ENCODE measurements at places on chromosomes 5 and 9. TPM values are rescaled to one million over a fixed set of nuclear protein-coding genes. Genes with fewer than 3 reads are reported as not detected.
A peak's percentile ranks its signal among the peaks of the same experiment; 100 is the strongest.

The ARID3C gene
- total RNA-seq, result not detected

DNA sequence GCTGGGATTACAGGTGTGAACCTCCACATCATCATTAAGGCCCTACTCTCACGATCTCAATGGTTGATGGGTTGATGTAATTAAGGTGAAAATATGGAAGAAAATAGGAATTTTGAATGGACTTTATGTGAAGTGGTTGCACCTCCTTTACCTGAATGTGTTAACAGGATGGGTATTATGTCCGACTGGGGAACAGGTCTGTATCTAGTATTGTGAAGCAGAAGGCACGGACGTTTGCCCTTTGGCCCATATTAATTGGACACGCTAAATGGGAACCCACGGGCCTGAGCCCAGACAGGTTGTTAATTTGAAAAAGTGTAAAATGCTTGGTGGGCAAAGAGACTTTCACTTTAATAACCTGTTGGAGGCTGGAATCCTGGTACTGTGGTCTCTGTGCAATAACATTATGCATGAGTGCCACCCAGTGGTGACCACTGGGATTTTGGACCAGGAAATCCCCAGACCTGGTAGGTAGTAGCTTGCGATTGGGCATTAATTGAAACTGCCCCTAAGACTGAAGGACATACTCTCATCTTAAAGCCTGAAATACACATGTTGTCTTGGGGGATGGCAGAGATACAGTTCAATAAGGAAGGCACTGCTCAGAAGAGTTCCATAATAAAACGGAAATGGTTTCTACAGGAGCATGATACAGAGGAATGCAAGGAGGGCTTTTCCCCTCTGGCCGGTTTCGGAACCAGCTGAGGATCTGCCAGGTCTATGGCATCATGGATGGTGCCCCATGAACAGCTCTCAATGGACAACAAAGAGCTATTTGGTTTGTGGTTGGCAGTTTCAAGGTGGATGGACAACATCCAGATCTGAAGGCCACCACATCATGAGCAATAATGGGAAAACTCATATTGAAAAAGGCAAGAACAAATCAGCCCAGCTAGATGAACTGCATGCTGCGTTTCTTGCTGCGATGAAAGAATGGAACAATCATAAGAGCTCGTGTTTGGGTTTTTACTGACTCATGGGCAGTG is 26.2 kb upstream of the BICD2 start:
- H3K27me3 ChIP-seq, result no peaks in the 10 kb centered on the region
- H3K4me3 ChIP-seq, result no peak overlapping the region

DNA sequence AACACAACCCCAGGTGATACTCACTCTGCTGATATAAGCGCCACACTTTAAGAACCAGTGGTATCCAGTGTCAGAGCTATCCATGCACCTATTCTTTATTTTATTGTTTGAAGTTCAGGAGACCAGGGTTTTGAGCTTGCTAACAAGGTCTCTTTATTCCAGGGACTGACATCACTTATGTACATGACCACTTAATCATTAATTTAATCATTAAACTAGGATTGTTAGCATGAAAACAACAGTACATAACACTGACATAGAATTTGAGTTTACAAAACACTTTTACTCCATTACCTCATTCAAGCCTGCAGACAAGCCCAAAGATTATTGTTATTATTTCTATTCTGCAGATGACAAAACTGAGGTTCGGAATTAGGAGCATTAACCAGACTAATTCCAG is 151.4 kb upstream of the IQGAP2 start:
- H3K27me3 ChIP-seq, result no peaks in the 10 kb centered on the region
- H3K27ac ChIP-seq, result no peak overlapping the region

The CCNH gene
- total RNA-seq, result 20.0 TPM

- H3K4me3 ChIP-seq, result no peak overlapping the region
- no peaks in the 10 kb centered on the region for H3K4me1 ChIP-seq
These were observed 70.8 kb upstream of the CDKN2B start for GRCh38 chr9:22079873-22080341.

The MLANA gene
- not detected for total RNA-seq

The CD72 gene
- 3.1 TPM for total RNA-seq

DNA sequence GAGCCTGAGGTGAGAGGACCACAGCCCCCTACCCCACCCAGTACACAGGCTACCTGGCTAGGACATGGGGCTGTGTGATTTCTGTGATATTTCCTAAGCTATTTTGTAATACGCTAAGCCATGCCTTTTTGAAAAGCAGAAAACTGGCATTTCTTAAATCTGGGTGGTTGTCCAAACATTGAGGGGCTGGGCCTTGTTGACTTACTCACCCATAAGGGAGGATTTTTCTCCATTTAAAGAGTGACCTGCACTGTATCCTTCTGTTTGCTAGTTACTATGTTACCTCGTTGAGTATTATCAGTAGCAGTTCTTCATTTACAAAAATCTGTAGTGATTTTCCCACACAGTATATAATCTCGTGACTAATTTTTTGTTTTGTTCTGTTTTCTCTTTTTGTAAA is 117.5 kb upstream of the OTULINL start:
- H3K27ac ChIP-seq, result no peak overlapping the region
- H3K36me3 ChIP-seq, result peaks cover 3% of the 10 kb centered on the region
- H3K4me3 ChIP-seq, result no peak overlapping the region
- H3K4me1 ChIP-seq, result peaks cover 2% of the 10 kb centered on the region

- peak overlapping the region; percentile 48 for H3K27ac ChIP-seq
- H3K4me1 ChIP-seq, result no peaks in the 10 kb centered on the region
- H3K36me3 ChIP-seq, result no peaks in the 10 kb centered on the region
- DNase-seq, result no peak
- no peaks in the 10 kb centered on the region for H3K27me3 ChIP-seq
These were observed 29.1 kb upstream of the DUSP1 start for GRCh38 chr5:172800088-172800551.

- peaks cover 59% of the 10 kb centered on the region for H3K4me1 ChIP-seq
- no peak overlapping the region for H3K4me3 ChIP-seq
- H3K27ac ChIP-seq, result peak overlapping the region; percentile 64
- no peak for DNase-seq
These were observed 108.5 kb downstream of the NFIB start for GRCh38 chr9:14205463-14205862.

GRCh38 chr5:36447776-36448175 is 146.1 kb upstream of the RANBP3L start:
- H3K4me3 ChIP-seq, result no peak overlapping the region
- no peaks in the 10 kb centered on the region for H3K27me3 ChIP-seq
- H3K36me3 ChIP-seq, result no peaks in the 10 kb centered on the region
- H3K27ac ChIP-seq, result no peak overlapping the region
- H3K4me1 ChIP-seq, result no peaks in the 10 kb centered on the region

The TSLP gene
- total RNA-seq, result not detected

DNA sequence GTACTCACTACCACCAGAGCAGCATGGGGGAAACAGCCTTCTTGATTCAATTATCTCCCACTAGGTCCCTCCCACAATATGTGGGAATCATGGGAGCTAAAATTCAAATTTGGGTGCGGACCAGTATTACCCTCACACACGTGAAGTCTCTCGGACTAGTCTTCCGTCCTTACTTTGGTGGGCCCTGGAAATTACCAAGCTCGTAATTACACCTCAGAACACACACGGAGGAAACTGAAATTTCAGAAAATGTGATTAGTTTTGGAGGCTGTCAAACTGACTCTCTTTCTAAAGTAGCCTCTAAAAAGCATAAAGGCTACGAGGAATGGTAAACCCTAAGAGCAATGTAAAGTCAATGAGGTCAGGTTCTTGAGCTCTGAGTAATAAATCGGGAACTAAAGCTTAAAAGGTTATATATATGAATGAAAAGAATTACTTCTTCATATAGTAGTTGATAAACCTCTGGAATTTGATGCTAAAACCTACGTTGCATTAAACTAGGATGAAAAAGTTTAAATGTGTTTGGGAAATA is 842 bp upstream of the FEM1C start:
- H3K27me3 ChIP-seq, result no peaks in the 10 kb centered on the region
- no peak for DNase-seq
- H3K27ac ChIP-seq, result peak overlapping the region; percentile 31
- no peak overlapping the region for H3K4me3 ChIP-seq
- peaks cover 8% of the 10 kb centered on the region for H3K4me1 ChIP-seq

GRCh38 chr9:12166518-12166917 is 526.7 kb upstream of the TYRP1 start:
- no peaks in the 10 kb centered on the region for H3K4me1 ChIP-seq
- H3K4me3 ChIP-seq, result no peak overlapping the region
- DNase-seq, result no peak
- H3K27ac ChIP-seq, result no peak overlapping the region

GRCh38 chr9:118659011-118659410 is 710.2 kb downstream of the BRINP1 start:
- H3K4me1 ChIP-seq, result no peaks in the 10 kb centered on the region
- no peaks in the 10 kb centered on the region for H3K27me3 ChIP-seq
- no peak overlapping the region for H3K4me3 ChIP-seq
- H3K36me3 ChIP-seq, result no peaks in the 10 kb centered on the region
- DNase-seq, result no peak

The GKAP1 gene
- 5.5 TPM for total RNA-seq

The ARSK gene
- total RNA-seq, result 3.9 TPM

GRCh38 chr9:73079326-73079725 is 72.3 kb upstream of the ANXA1 start:
- no peak overlapping the region for H3K27ac ChIP-seq
- H3K4me3 ChIP-seq, result no peak overlapping the region
- no peaks in the 10 kb centered on the region for H3K4me1 ChIP-seq
- H3K36me3 ChIP-seq, result no peaks in the 10 kb centered on the region

GRCh38 chr9:79551586-79551985 is 20.2 kb upstream of the TLE4 start:
- H3K27me3 ChIP-seq, result no peaks in the 10 kb centered on the region
- no peaks in the 10 kb centered on the region for H3K36me3 ChIP-seq
- no peaks in the 10 kb centered on the region for H3K4me1 ChIP-seq
- DNase-seq, result no peak

The FBXL7 gene
- 0.35 TPM for total RNA-seq

The FCHO2 gene
- 12.5 TPM for total RNA-seq

The DIMT1 gene
- 17.3 TPM for total RNA-seq

- no peak overlapping the region for H3K4me3 ChIP-seq
- no peaks in the 10 kb centered on the region for H3K27me3 ChIP-seq
- DNase-seq, result no peak
- no peaks in the 10 kb centered on the region for H3K4me1 ChIP-seq
- no peak overlapping the region for H3K27ac ChIP-seq
These were observed 78.8 kb upstream of the SPRY4 start for GRCh38 chr5:142403583-142403982.

DNA sequence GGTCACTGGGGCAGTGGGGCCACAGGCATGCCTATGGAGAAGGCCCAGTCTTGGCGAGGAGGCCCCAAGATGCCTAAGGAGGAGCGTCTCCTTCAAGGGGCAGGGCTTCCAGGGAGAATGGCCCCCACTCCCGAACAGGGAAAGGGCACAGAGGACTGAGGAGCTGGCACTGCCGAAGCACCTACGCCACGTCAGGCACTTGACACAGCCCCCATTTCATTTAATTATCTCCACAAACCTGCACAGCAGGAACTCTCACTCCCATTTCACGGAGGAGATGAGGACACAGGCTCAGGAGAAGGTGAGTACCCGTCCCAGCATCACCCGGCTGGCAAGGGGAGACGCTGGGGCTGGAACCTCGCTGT is 26.0 kb downstream of the EGR1 start:
- H3K27me3 ChIP-seq, result no peaks in the 10 kb centered on the region
- no peaks in the 10 kb centered on the region for H3K36me3 ChIP-seq
- no peak overlapping the region for H3K27ac ChIP-seq
- peaks cover 18% of the 10 kb centered on the region for H3K4me1 ChIP-seq
- no peak for DNase-seq
- H3K4me3 ChIP-seq, result no peak overlapping the region

DNA sequence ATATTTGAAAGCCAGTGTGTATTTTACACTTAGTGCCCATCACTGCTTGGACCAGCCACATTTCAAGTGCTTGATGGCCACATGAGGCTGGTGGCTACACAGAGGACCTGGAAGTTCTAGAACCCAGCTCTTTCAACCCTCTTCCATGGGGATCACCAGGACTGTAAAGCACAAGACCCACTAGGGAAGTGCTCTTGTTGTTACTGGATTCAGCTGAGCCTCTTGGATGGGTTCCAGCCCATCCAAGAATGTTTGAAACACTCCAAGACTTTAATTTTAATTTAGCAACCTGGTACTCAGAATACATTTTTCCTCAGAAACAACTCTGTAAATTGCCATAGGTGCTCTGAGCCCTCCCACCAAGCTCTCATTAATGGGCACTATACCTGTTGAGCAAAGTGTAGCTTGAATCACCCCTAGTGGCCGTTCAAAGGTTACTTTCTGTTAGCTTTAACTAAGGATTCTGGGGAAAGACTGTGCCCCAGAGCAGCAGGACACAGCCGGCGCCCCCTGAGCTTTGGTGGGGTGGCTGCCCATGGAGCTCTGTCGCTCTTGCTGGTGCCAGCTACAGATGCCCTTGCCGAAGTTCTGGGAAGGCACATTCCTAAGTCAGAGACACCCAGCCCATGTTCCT is 212.4 kb downstream of the HSD17B3 start:
- H3K27ac ChIP-seq, result no peak overlapping the region
- H3K4me3 ChIP-seq, result no peak overlapping the region
- H3K4me1 ChIP-seq, result no peaks in the 10 kb centered on the region
- H3K36me3 ChIP-seq, result no peaks in the 10 kb centered on the region
- no peaks in the 10 kb centered on the region for H3K27me3 ChIP-seq

The INSL6 gene
- 0.23 TPM for total RNA-seq

DNA sequence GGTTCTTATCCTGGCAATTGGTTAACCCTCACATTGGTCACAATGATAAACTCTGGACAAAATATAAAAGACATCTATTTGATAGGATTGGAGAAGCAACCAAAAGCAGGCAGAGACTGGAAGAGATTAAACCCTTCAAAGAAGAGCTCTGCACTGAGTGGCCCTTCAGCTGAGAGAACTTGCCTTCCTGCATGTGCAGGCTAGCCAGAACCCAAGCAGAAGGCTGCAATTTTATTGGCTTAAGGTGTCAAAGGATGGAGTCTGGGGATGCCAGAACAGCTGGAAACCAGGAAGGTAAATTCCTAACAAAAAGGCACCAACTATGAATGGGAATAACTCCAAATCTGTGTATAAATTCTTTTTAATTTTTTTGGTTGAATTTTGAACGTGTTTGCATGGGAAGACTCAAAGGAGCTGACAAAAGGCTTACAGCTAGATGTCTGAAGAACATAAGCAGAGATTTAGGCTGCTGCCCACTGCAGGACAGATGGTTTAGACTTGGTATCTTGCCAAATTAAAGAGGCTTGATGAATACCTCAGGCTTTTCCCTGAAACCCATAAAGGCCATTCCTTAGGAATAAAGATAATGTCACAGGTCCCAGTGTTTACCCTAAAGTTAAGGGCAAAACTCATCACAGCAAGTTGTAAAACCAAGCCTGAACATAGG is 66.3 kb downstream of the NR2F1 start:
- H3K27ac ChIP-seq, result no peak overlapping the region
- no peaks in the 10 kb centered on the region for H3K4me1 ChIP-seq
- no peaks in the 10 kb centered on the region for H3K27me3 ChIP-seq
- no peaks in the 10 kb centered on the region for H3K36me3 ChIP-seq
- no peak overlapping the region for H3K4me3 ChIP-seq

Measured in pancreas (tissue), 10 donors.